Mesenteric fat pad (tissue), 1 donor: ENCODE measurements at places on chromosomes 11 and 22. TPM values are rescaled to one million over a fixed set of nuclear protein-coding genes. Genes with fewer than 3 reads are reported as not detected.
A peak's percentile ranks its signal among the peaks of the same experiment; 100 is the strongest.

DNA sequence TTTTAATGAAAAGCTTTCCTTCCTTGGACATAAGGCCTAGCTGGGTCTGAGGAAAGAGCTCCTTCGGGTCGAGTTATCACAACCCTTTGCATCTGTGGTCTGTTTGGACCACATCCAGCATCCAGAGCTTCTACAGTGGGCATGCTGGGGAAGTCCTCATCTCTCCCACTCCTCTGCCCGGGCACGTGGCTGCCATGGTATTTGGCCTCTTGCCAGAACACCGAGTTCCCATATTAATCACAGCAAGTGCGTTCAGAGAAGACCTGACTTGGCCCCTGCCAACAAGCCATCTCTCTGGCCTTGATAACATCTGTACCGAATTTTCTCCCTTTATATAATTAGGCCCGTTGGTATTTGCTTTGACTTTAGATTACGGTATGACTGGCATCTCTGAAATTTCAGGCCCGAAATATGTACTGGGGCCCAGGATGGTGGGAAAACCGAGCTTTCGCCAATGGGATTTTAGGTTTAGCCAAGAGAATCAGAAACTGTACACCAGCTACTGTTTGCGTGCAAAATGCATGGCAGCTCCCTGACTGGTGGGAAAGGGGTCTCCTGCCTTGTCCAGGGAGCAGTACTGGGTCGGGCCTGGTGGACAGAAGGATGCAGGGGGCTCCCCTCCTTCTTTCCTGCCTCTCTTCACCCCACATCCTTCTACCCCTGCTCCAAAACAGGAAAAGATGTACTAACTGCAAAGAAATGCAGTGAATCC is 90.0 kb downstream of the MICAL2 start:
- DNase-seq, result peak; percentile 78

GRCh38 chr11:59436169-59436568 is at the start of gene OR5A1:
Gene OR5A1 (plus strand): TSS chr11:59436469. CDS start chr11:59443169, 6,700 bp downstream.
- DNase-seq, result no peak

The APOL1 gene
- total RNA-seq, result 82.3 TPM

The RIBC2 gene
- not detected for total RNA-seq

- peak; percentile 99 for DNase-seq
Measured at GRCh38 chr22:39502109-39502788, at the start of gene MIEF1. Gene MIEF1 (plus strand): TSS chr22:39502290. CDS start chr22:39511295, 9,005 bp downstream.

- no peak for DNase-seq
Measured at GRCh38 chr11:56271092-56271491, 2.9 kb upstream of the OR5T1 start.

- no peak for DNase-seq
Measured at GRCh38 chr11:73346186-73346935, 29.8 kb upstream of the RELT start.

GRCh38 chr11:1006762-1007161 is 29.8 kb downstream of the MUC6 start:
- no peak for DNase-seq

- DNase-seq, result no peak
Measured at GRCh38 chr22:38191731-38192474, 9.9 kb upstream of the MAFF start.

GRCh38 chr22:20389288-20389687 is 4.7 kb upstream of the ZNF74 start:
- peak; percentile 53 for DNase-seq

GRCh38 chr11:114163229-114163631 is 103.7 kb downstream of the ZBTB16 start:
- DNase-seq, result no peak

DNA sequence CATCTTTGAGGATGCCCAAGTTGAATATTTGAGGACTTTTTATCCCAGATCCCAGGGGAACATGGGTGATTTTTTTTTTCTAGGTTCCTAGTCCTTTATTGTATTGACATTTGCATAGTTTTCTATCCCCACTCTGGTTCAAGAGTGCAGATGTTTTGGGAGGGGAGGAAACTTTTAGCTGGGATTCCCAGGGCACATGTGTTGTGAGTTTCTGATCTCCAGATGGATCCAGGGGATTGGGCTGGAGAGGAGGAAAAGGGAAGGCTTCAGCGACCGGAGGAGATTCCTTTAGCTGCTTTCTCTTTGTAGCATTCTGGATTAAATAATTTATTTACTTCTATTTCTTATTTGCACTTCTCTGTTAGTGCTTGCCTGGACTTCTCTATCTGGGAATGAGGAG is 14.7 kb upstream of the SORL1-AS1 start:
- no peak for DNase-seq

- DNase-seq, result no peak
Measured at GRCh38 chr11:114260483-114260882, 35.7 kb upstream of the NNMT start.

DNA sequence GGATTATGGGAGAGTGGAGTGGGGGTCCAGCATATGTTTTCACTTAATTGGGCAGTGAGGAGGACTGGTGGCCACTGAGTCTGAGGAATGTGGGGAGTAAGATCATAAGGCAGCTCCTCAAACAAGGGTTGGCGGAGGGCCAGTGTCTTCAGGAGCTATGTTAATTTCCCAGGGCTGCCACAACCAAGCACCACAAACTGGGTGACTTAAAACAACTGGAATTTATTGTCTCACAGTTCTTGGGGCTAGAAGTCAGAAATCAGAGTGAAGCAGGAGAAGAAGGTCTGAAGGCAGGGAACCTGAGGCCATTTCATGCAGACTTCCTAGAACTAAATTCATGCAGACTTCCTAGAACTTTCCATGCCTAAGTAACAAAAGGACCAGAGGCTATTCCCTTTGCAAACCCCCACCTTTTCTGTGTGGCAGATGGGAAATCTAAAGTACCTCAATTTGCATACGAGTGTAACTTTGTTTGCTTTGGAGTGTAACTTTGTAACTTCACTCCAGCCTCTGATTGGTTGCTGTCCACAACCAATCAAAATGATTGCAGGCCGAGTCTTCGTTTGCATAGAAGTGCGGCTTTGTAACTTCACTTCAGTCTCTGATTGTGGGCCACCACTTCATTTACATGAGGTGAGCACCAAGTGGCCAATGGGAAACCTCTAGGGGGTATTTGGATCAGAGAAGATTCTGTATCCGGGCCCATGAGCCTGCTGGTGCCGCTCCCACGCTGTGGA is 50.5 kb upstream of the ZBED5 start:
- DNase-seq, result no peak

- DNase-seq, result no peak
Measured at GRCh38 chr11:19225581-19225980, 15.2 kb downstream of the E2F8 start.

- DNase-seq, result peak; percentile 41
Measured at GRCh38 chr22:27993774-27994350, 74.8 kb upstream of the PITPNB start.

- DNase-seq, result no peak
Measured at GRCh38 chr11:74179234-74180052, 8.4 kb downstream of the PPME1 start.

DNA sequence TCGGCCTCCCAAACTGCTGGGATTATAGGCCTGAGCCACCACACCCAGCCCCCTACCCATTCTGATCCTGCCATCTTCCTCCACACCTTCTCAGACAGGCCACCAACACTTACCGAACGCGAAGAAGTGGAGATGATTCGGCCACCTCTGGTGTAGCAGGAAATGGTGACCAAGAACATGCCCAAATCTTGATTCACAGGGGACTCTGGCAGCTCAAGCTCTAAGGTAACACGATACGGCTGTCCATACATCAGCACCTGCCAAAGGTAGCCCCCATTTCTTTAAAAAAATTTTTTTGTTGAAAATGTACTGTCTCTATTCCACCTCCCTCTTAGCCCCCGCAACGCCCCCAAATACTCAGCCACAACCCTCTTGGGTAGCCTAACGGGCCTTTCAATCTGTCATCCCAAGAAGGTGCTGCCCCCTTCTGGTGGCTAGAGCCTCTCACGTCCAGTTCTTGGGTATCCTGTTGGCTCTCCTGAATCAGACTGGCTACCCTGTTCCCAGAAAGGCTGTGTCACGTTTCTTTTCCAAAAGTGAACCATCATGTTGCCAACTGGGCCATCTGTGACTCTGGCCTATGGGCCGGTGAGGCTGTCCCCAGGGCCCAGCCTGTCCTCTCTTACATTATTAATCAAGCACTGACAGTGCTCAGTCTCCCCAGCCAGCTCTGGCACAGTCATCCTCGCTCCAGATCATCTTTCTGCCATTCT is 5.3 kb upstream of the LRRN4CL start:
- no peak for DNase-seq

GRCh38 chr22:19717691-19718455 is 3.6 kb downstream of the SEPTIN5 start:
- peak; percentile 94 for DNase-seq

The ENTHD1 gene
- not detected for total RNA-seq

DNA sequence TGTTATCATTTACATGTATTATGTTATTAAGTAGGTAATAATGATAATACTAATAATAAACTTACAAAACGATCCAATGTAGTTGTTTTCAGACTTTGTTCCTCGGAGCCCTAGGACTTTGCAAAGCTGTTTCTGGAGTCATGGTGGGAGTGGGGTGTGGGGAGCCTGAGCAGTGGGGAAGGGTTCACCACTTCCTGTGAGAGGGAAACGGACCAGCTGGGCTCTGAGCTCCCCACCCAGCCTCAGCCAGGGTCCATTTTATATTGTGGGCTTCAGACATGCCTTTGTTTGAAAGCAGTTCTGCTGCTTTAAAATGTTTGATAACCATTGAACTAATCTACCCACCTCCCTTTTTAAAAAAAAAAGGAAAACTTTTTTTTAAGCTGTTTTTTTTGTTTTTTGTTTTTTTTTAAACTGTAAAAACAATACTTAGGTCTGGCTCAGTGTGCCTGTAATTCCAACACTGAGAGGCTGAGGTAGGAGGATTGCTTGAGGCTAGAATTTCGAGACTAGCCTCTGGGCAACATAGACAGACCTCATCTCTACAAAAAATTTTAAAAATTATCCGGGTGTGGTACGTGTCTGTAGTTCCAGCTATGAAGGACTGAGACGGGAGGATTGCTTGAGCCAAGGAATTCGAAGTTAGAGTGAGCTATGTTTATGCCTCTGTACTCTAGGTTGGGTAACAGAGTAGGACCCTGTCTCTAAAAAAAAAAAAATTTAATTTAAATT is 7.0 kb downstream of the SERPING1 start:
- DNase-seq, result no peak

The RTL10 gene
- 8.4 TPM for total RNA-seq

DNA sequence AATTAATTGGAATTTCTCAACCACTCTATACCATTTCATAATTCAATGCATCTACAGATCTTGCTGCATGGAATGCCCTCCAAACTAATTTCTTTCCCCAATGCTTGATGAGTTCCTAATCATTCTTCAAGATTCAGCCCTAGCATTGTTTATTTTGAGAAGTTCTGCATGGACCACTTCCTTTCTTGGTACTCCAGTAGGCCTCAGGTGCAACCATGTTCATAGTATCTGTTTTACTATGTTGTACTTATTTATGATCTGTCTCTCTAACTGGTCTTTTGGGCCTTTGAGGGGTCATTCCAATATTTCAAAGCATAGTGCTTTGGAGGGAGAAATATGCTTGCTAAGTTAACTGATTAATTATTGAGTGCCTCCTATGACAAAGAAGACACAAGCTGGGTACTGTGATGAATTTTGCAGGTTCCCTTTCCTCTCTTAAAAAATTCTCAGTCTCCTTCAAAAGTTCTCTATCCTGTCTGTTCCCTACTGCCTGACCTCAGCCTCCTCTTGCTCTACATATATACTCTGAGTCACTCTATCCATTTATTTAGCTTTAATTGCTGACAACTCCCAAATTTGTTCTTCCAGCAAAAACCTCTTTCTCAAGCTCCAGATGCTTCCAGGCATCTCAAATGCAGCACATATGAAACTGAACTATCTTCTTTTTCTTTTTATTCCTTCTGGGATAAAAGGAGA is 9.5 kb downstream of the MRPL17 start:
- no peak for DNase-seq

DNA sequence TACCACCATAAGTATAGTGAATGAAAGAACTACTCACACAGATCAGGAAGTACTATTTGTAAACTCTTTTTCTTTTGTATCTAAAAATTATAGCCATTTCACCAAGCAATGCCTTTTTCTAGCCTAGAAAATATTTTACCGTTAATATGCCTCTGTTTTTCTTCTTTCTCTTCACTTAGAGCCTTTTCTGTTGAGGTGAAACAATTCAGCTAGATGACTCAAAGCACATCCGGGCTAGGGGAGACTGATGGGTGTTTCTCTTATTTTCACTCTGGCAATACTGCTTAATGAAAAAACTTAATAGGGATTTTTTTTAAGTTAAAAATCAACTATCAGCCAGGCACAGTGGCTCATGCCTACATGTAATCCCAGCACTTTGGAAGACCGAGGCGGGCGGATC is 93.3 kb downstream of the SGSM3 start:
- DNase-seq, result no peak
